Stimulated activated CD4-positive, alpha-beta T cell treated with anti-CD3 and anti-CD28 coated beads, Interleukin-1b, Interleukin-23, amount 100 ng/mL, for 1 hour (primary cell): ENCODE measurements at places on chromosomes 13 and 19.

DNA sequence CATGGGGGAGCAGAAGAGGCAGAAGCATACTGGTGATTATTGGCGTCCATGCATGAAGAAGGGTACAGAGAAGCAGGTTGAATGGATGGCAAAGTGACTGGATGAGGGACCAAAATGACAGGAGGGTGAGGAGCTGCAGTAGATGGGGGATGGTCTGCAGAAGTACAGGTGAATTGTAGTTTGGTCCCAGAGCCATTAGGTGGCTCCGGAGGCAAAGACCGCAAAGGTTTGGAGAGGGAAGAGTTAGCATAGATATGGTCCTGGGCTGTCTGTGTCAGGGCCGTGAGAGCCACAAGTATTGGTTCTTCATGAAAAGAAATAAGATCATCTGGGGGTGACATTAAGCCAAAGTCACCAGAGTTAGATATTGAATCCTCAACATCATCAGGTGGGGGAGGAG, 59.0 kb upstream of the ZNF726 start:
- DNase-seq: no peak

- no peak for DNase-seq
Observed at GRCh38 chr13:35191883-35192282, 249.8 kb downstream of the NBEA start.

DNA sequence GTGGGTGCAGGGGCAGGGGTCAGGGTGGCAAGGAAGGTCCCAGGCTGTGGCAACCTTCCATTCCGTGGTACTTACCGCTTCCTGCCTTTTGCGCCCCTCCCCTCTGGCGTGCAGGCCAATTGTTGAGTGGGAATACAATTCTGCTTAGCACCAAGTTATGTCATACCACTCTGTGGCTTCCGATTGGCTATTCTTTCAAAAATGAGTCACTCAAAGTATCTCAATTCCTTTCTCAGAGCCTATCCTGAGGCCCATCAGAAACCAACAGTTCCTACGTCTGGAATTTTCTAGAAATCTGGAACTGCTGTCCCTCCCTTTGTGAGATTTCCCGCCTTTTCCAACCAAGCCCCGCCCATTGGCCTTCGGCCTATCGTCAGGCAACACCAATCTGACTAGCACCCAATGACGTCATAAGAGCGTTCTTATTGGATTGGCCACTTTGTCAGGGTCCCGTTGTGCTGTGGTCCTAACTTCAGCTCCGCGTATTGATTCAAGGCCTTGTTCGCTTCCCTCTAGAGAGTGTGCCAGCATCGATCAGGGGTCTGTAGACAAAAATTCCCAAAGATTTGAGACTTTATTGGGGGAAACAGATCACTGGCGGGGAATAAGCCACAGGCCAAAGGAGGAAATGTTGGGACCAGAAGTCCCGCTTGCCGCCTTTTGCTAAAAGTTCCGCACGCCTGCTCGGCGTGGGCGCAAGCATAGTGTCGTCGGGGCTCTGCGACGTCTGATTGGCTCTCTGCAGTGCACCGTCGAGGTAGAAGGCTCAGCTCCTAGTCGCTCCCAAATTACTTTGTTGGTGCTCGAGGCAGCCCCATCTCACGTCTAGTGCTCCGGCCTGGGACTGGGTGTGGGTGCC, 11.7 kb downstream of the NTN5 start:
- peak; percentile 59 for DNase-seq

DNA sequence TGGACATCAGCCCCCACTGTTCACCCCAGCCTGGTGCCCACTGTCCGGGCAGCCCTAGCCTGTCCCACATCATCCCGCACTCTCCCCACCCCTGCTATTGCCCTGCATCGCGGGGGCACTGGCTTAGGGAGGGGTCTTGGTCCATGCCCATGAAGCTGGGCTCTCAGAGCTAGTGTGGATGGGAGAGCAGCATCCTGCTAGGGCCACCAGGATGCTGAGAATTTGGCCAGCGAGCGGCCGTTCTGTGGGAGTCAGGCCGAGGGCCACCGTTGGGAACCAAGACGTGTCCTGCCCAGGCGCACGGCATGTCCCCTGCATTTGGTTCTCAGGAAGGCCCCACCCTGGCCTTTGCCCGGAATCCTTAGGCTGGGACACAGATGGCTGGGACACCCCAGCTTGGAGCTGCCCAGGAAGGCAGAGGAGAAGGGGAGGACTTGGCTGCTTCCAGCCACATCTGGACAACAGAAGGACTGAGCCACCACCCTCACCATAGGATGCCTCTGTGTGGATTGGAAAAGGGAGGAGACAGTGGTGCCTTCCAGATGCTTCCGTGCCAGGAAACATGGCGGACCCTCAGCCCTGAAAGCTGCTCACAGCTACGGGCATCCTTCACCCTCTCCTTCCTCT, 14.6 kb downstream of the ADGRE5 start:
- no peak for DNase-seq

- peak; percentile 10 for DNase-seq
Observed at GRCh38 chr19:56252699-56253422, 19.7 kb upstream of the EDDM13 start.

DNA sequence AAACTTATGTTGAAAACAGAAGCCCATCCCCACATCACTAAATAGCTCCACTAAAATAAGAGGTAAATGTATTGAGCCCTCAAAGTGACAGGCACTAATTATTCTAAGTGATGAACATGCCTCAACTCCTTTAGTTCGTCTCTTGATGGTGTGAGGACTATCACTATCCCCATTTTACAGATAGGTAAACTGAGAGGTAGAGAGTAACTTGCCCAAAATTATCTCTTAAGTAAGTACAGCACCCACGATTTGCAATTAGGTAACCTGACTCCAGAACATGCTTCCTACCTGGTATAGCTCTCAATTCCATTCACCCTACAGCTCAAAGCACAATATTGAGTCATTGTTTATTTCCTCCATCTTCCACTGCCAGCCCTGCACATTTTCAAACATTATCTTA, 12.7 kb downstream of the ZAR1L start:
- DNase-seq: no peak

GRCh38 chr19:58033741-58034476, at the start of gene ZSCAN1:
TSS of gene ZSCAN1 (plus strand) at chr19:58034025. CDS start at chr19:58037837, 3,812 bp downstream.
- DNase-seq: no peak

DNA sequence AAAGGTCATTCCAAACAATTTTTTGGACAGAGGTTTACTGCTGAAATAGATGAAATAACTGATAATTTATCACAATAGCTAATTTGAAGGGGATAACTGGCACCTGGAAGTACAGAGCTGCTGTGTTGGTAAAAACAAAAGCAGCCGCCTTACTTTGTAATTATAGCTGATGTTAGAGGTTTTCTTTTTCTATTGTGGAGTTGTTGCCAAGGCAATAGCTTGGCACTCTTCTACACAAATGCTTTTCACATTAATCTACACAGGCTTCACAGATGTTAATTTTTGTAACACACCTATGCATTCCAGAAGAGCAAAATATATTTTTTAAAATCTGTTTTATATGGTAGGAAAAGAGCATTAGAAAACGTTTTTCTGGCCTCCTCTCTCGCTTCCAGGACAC, 56.9 kb downstream of the LACC1 start:
- DNase-seq: no peak

DNA sequence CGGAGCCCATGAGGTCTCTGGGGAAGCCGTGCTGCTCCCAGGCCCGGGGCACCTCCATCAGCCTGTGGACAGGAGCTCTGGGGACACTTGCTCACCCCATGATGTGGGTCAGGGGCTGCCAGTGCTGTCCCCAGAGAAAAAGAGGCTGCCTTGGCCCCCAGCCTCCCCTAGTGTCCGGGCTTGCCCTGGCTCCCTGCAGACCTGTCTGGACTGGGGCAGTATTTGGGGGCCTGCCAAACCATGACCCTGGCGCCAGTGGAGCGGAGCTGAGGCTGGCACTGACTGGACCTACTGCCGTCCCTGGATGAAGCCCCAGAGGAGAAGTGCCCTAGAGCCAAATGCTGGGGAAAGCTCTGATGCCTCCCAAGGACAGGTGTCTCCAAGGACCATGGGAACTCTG, 30.4 kb downstream of the ELAVL1 start:
- no peak for DNase-seq

GRCh38 chr13:72005455-72005854, 138.5 kb upstream of the DACH1 start:
- no peak for DNase-seq

DNA sequence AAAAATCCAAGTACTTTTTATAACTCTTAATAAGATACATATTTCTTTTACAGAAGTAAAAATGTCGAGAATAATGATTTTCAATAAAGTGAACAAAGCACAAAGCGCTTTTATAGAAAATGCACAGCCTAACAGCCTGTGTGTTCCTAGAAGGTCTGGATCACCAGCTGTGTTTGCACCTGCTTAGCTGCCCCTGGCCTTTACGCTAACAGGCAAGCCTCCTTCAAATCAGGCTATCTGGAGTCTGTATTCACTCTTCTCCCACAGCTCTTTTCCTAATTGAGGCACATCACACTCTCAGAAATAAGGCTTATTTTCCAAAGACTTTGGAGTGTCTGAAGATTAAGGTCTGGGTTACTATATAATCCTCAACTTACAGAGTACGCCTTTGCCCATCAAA, 183.1 kb downstream of the LHFPL6 start:
- no peak for DNase-seq

- no peak for DNase-seq
Observed at GRCh38 chr19:55344444-55344843, 4.8 kb downstream of the KMT5C start.

DNA sequence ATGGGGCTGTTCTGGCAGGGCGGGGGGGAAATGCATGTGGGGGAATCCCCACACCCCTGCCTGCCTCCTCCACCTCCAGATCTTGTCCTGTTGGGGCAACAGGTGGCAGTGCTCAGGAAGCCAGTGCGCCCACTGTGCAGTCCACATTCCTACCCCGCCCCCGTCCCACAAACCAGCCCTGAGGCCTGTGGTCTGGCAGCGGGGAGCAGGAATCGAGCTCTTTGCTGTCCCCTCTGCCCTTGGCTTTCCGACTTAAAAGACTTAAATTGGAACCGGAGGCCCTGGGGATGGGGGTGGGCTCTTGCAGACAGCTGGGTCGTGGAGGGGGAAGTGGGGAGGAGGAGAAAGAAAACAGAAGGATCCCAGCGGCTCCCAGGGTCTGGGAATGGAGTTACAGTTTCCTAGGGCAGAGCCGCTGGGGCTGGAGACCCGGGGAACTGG, 4.3 kb downstream of the NANOS3 start:
- no peak for DNase-seq

GRCh38 chr19:58118979-58119733, 21.1 kb upstream of the ZSCAN18 start:
- DNase-seq: no peak

DNA sequence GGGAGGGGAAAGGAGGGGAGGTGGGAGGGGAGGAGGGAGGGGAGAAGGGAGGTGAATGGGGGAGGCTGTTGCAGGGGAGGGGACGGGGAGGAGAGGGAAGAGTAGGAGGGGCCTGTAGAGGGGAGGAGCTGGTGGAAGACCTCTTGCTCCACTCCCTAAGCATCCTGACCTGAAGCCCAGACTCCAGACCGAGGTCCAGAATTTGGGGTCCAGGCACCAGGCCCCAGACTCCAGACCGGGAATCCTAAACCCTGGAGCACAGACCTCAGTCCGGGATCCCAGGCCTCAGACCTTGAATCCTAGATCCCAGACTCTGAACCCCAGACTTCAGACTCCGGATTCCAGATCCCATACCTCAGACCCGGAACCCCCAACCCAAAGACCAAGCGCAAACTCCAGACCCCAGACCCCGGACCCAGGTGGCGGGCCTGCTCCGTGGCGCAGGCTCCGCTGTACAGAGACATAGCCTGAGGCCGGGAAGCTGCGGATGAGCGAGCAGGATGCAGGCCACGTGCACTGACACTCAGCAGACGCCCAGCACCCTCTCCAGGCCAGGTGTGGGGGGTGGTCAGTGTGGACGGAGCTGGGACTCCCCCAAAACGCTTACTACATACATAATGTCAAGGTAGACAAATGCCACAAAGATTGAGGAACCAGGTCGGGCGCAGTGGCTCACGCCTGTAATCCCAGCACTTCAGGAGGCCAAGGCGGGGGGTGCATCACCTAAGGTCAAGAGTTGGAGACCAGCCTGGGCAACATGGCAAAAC, 710 bp upstream of the BTBD2 start:
- DNase-seq: no peak

DNA sequence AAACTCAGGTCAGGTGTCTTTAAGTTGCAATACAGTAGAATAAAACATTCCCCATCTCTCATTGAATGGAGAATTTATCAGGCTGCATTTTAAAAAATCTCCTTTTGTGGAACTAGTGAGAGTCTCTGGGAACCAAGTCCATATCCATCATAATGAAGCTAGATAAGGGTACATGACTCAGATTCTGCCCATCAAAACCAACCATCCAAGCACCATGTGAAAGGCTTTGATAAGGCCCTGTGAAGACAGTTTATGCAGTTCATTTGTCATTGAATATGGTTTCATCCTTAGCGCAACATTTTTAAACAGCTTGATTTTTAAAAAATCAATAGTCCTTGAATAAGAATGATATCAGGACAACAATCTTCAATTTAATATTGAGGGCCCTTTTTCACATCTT, 56.3 kb upstream of the DIAPH3 start:
- no peak for DNase-seq

- DNase-seq: no peak
Observed at GRCh38 chr13:106471957-106472543, 63.4 kb downstream of the EFNB2 start.

- DNase-seq: no peak
Observed at GRCh38 chr13:30394751-30395191, 27.5 kb upstream of the UBE2L5 start.

DNA sequence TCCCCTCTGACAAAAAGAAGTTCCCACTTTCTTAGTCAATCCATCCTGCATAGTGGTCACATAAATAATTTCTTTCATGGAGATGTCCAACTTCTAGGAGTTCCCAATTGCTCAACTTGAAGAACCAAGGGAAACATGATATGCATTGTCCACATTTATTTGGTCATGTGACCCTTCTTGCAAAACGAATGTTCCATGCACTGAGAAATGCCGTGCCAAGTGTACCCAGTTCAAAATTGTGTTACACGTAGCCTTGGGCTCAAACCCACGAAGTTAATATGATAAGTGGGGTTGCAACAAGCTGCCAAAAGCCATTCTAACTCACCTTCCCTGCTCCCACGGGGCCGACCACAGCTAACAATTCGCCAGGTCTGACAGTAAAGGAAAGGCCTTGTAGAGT, 113.1 kb downstream of the ABCC4 start:
- no peak for DNase-seq

DNA sequence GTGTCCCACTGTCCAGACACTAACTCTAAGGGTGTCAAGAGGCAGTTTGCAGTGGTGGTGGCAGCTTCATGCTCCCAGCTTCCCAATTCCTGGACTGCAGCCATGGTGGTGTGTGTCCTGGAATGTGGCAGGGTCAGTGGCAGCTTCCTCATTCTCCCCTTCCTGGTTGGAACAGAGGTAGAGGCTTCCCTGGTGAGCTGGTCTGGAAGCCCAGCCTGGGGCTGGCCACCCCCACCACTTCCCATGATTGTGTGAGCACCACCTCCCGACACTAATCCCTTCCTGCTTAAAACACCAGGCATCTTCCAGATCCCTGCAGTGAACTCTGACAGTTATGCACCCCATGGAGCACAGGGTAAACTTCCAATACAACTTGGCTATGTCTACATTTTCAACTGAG, 134.9 kb downstream of the RAP2A start:
- DNase-seq: no peak
